SJCRH30 (cell line): ENCODE measurements at places on chromosomes 2 and 18. TPM values are rescaled to one million over a fixed set of nuclear protein-coding genes. Genes with fewer than 3 reads are reported as not detected.

The ANTXR1 gene
- total RNA-seq: 60.9 and 67.4 TPM in 2 replicates

The FZD7 gene
- 9.2 and 10.0 TPM in 2 replicates for total RNA-seq

The MYO1B gene
- 248 and 265 TPM in 2 replicates for total RNA-seq

The TUBB8B gene
- total RNA-seq: not detected in 2 replicates

The DIPK1C gene
- not detected in 2 replicates for total RNA-seq

The CPSF3 gene
- total RNA-seq: 99.4 and 116 TPM in 2 replicates

The LRRTM4 gene
- not detected in 2 replicates for total RNA-seq

The PROKR1 gene
- 0.03 TPM in 1 of 2 replicates, not detected in the other for total RNA-seq

The TAF1B gene
- 27.6 and 40.5 TPM in 2 replicates for total RNA-seq

The SLC23A3 gene
- 0.10 and 0.13 TPM in 2 replicates for total RNA-seq

The EMILIN2 gene
- total RNA-seq: 0.06 and 0.28 TPM in 2 replicates

The ITPRIPL1 gene
- 26.4 and 27.1 TPM in 2 replicates for total RNA-seq

The GNAL gene
- 2.6 and 2.9 TPM in 2 replicates for total RNA-seq

The WDR35 gene
- total RNA-seq: 16.7 and 18.6 TPM in 2 replicates

The CNGA3 gene
- 0.08 TPM in 1 of 2 replicates, not detected in the other for total RNA-seq

The REG3A gene
- total RNA-seq: not detected in 2 replicates

The CENPA gene
- total RNA-seq: 50.2 and 52.9 TPM in 2 replicates

The RAX gene
- total RNA-seq: not detected in 2 replicates

The IL1F10 gene
- not detected in 2 replicates for total RNA-seq

The PKDCC gene
- total RNA-seq: 361 and 363 TPM in 2 replicates

The REG1A gene
- not detected in 2 replicates for total RNA-seq
